NCI-H1092 (cell line): ENCODE measurements at places on chromosomes 6 and 20.

- DNase-seq: no peak
Observed at GRCh38 chr6:139639507-139639906, 265.1 kb upstream of the CITED2 start.

DNA sequence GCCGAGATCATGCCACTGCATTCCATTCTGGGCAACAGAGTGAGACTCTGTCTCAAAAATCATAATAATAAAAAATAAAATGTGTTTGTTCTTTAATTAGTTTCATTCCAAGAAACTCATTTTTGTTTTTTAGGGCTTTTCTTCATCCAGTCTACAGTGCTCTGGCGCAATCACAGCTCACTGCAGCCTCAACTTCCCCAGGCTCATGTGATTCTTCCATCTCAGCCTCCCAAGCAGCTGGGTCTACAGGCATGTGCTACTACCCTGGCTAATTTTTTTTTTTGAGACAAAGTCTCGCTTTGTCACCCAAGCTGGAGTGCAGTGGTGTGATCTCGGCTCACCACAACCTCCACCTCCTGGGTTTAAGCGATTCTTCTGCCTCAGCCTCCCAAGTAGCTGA is 143.6 kb upstream of the JARID2 start:
- no peak for DNase-seq

GRCh38 chr6:39843305-39844020 is 51.3 kb downstream of the DAAM2 start:
- DNase-seq: no peak

DNA sequence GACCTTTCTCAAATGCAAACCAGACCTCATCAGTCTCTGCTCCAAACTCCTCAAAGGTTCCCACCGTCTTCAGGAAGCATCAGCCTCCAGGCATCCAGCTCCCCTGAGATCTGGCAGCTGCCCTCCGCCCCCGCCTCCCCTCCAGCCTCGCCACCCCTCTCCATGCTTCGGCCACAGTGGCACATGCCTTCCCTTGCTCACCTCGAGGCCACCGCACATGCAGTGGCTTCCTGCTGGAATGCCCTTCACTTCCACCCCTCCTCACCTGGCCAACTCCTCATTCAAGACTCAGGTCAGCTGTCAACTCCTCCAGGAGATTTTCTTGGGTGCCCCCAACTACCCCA is 13.4 kb downstream of the KIAA1755 start:
- DNase-seq: no peak

DNA sequence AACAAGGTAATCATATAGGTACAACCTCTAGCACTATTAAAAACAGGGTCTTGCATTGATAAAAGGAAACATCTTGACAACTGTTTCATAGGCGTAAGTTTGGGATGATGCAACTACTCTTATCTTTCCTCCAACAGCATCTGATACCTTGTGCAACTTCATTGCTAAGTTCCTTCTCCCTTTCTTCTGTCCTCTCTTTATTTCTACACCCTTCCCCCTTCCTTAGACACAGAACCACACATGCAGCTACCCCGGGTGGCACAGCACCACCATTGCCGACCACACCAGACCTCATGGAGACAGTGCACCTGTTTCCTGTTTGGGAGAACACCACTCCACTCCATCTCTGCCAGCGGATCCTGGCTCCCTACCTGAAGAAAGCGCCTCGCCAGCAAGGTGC is 14.4 kb downstream of the MYB start:
- DNase-seq: no peak

- no peak for DNase-seq
Observed at GRCh38 chr6:21157186-21157929, 436.2 kb upstream of the SOX4 start.

- no peak for DNase-seq
Observed at GRCh38 chr6:54737247-54737646, 109.3 kb upstream of the FAM83B start.

DNA sequence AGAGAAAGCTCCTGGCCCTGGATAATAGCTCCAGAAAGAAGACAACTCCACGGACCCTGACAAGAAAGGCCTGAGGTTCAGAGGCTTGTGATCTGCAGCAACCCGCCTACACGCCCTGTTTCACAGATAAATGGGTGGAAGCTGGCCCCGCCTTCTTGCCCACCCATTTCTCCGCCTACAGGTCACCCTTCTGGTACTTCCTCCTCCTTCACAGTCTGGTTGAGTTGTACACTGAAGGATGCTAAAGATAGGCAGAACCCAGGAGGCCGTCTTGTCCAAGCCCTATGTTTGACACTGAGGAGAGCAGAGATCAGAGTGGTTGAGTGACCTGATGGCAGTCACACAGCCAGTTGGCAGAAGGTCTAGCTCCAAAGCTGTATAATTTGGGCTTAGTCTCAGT is 34.2 kb upstream of the MDGA1 start:
- DNase-seq: no peak

DNA sequence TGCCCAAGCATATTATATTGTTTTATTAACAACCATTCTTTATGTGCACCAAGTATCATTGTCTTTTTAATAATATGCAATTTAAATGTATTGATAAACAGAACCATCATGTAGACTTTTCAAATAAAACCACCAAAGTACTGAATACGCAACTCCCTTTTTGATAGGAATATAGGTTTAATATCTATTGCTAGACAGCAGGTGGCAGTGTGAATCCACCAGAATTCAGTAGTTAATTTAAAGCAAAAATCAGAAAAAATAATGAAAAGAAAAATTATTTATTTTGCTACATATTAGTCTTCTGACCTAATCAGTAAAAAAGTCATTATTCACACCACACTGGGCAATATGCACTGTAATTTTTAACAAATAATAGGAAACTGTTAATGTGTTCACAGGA is 143.7 kb downstream of the KLHL32 start:
- DNase-seq: no peak

DNA sequence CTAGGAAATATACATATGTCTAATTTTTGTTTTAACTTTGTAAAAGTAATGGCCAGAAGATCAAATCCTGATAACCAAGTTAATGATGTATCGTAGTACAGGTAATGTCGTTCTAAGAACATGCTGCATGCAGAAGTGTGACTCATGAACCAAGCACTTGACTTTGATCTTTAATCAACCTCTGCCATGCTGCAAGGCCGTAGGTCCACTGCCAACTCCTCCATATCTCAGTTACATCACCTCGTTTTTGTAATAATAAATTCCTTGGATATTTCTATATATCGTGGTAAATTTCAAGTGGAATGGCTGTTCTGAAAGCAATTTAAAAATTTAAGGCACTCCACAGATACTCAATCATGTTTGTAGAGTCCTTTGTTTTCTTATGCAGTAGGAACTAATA is 771.7 kb downstream of the EPHA7 start:
- no peak for DNase-seq

DNA sequence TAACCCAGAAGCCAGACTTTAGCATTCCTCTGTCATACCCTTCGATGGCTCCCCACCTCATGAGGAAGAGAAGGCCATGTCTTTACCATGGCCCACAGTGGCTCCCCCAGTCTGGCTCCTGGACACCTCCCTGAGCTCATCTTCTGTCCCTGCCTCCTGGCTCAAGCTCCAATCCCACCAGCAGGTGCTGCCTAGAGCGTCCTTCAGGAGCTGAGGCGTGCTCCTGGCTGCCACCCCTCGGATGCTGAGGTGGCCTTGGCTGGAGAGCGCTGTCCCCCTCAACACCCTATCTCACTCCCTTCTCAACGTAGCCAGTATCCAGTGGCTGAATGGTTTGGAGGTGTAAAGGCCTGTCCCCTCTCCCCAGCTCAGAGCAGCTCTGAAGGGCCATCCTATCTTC is 47.4 kb upstream of the RANBP9 start:
- DNase-seq: no peak

- DNase-seq: no peak
Observed at GRCh38 chr6:82205930-82206392, 41.6 kb downstream of the IBTK start.

DNA sequence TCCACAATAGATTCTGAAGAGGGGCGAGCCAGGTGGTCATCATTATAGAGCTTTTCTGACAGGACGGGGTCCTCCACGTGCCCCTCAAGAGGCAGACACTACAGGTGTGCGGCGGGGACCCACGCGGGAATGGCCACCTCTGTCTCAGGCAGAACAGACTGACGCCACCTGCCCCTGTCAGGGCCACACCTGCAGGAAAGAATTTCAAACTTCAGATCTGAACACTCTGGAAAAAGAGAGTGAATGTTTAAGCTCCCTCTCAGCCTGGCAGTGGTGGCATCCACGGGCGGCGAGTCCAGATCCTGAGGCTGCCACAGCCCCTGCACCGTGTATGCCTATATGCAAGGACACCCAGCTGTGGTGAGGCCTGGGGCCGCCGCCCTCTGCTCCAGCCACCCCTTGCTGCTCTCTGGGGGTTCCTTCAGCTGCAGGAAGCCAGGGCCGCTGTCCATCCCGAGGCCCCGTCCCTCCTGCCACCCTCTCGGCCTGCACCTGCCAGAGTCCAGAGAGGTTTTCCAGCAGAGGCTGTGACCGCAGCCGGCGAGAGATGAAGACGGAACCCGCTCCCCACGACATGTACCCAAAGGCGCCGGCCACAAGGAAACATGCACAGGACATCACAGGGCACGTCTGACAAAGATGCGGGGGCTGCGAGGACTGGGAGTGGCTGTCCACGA is 234.9 kb downstream of the ERMARD start:
- DNase-seq: no peak

GRCh38 chr6:30206799-30207618 is 6.2 kb downstream of the TRIM26 start:
- no peak for DNase-seq

- DNase-seq: no peak
Observed at GRCh38 chr6:92962846-92963245, 456.5 kb downstream of the EPHA7 start.

DNA sequence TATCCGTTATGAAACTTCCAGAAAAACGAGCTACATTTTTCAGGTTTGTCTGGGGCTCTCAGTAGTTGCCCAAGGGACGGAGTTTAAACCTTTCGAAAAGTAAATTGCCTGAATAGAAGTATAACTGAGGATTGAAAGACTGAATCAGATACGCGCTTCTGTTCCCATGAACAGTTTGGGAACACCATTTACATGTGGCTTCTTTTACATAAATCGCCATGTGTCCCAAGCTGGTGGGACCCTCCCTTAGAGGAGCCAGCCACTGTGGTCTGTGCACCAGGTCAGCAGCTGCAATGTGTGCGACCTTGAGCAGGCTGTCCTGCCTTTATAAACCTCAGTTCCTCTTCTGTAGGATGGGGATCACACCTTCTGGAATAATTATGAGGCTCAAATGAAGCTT is 11.0 kb downstream of the ENTPD6 start:
- no peak for DNase-seq

DNA sequence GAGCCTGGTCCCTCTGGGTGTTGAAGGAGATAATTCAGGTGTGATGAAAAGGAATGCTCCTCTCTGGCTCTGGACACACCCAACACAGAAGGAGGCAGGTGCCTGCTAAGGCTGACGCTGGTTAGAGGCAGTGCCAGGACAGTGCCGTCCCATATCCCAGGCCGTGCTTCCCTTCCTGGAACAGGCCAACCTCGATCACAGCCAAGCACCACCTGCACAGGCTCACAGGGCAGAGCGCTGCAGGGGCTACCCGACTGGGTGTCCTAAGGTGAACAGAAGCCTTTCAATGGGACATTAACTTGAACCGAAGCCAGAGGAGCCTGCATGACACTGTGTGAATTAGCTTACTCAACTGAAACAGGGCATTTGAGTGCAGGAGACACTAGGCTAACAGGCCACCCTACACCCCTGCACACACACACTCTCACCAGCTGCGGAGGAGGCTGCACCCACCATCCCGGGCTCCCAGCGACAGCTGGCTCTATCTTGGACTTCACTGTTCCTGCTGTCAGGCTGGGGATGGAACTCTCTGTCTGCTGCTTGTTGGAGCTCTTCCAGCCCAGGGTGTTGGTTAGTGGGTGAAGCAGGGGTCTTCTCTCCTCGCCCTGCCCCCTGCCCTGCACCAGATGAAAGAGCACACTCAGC is 347.2 kb downstream of the TAF4 start:
- no peak for DNase-seq
